NCI-H82 (cell line): ENCODE measurements at places on chromosomes 11 and 22.
A peak's percentile ranks its signal among the peaks of the same experiment; 100 is the strongest.

DNA sequence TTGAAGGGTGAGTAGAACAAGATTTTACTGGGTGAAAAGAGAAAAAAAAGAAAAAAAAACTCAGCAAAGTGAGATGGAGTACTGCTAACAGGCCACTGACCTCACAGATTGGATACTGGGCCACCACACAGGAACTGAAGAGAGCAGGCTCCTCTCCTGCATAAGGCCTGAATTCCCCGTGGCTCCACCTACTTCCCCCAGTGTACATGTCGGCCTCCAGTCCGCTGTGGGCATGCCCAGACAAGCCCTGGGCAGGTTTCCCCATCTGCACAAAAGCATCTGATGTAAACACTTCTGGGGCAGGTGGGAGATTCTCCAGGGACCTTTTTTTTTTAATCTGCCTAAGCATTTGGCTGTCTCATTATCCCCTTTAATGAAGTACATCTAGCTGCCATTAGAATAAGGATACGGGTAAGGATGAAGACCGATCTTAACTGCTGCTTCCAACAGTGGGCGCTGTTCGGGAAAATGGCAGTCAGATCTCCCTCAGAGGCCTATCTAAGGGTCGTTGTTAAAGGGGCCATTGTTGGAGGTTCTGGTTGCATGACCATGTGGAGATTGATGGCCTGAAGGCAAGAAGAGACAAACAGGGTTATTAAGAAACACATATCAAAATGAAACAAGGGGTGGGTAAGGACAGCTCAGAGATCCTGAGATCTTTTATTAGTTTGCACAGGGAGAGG, 48.5 kb downstream of the MS4A13 start:
- peak; percentile 92 for DNase-seq

- no peak for DNase-seq
Observed at GRCh38 chr11:60912223-60912850, 1.6 kb upstream of the TMEM109 start.

GRCh38 chr11:129320494-129320893, 55.2 kb upstream of the BARX2 start:
- DNase-seq = no peak

DNA sequence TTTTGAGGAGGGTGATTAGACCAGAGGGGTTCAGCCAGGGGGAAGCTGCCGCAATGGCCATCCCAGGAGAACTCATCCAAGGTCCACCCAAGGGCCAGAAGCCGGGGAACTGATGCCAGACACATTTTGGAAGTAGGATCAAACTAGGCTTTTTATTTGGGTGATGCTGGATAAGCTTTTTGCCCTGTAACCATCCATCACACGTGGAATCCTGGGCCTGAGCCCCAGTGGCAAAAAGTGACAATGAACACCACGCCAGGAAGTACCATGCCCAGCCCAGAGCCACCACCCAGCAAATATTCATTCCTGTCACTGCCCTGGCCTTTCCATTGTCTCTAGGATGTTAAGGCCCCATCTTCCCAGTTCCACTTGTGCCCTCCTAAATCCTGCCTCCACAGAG, 85.9 kb downstream of the ZC3H12C start:
- no peak for DNase-seq

GRCh38 chr11:766106-766935, 11.0 kb downstream of the GATD1 start:
- no peak for DNase-seq

DNA sequence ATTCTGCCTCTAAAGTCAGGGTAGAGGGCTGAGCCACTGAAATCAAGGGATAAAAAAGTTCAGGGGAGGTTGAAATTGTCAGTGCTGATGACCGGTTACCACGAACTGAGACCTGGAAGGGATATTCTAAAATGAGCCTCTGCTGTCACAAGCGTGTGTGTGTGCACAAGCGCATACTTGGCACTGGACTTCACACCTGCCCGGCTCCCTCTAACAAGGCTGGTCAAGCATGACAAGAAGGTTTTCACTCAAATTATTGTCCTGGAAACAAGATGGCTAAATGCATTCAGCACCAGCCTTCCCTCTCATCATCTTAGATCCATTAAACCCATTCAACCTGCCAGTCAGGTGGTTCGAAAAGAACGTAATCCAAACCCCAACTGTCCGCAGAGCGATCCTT, 54.8 kb upstream of the CECR2 start:
- peak; percentile 6 for DNase-seq

DNA sequence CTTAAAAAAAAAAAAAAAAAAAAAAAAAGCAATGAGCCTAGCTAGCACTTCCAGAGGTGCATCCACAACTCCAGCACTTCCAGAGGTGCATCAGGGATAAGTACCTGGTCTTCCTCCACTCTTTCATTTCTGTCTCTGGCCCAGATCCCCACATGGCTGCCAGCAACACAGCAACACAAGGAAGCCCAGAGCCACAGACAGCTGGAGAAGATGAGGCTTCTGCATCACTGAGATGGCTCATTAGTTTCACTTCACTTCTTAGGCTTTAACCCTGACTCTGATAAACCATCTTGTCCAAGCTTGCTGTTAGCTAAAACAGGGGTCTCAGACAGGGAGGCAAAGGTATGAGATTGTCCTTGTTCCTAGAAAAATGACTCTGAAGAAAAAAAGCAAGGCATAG, 35.6 kb downstream of the PC start:
- no peak for DNase-seq

GRCh38 chr11:3104961-3105790, 48.0 kb upstream of the CARS1 start:
- no peak for DNase-seq

- DNase-seq = no peak
Observed at GRCh38 chr11:62806611-62807121, 1.4 kb upstream of the NXF1 start.

- no peak for DNase-seq
Observed at GRCh38 chr11:14242187-14242586, 116.8 kb downstream of the RRAS2 start.

DNA sequence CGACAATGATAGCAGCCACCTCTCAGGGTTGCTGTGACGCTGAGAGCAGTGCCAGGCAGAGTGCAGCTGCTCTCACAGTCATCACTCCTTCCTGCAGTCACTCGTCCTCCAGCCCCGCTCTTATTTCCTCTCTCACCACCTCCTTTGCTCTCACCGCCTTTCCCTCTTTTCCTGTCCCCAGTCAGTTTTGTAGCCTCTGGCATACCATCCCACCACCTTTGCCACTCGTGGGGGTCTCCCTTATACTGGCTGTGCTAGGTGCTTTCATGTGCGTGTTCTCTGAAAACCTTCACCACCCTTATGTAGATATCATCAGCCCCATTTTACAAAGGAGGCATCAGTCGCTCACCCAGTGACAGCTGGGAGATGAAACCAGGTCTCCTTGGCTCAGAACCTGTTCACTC, 19.3 kb upstream of the ST3GAL4 start:
- no peak for DNase-seq

- DNase-seq = no peak
Observed at GRCh38 chr11:130141561-130142341, 17.8 kb upstream of the ST14 start.

DNA sequence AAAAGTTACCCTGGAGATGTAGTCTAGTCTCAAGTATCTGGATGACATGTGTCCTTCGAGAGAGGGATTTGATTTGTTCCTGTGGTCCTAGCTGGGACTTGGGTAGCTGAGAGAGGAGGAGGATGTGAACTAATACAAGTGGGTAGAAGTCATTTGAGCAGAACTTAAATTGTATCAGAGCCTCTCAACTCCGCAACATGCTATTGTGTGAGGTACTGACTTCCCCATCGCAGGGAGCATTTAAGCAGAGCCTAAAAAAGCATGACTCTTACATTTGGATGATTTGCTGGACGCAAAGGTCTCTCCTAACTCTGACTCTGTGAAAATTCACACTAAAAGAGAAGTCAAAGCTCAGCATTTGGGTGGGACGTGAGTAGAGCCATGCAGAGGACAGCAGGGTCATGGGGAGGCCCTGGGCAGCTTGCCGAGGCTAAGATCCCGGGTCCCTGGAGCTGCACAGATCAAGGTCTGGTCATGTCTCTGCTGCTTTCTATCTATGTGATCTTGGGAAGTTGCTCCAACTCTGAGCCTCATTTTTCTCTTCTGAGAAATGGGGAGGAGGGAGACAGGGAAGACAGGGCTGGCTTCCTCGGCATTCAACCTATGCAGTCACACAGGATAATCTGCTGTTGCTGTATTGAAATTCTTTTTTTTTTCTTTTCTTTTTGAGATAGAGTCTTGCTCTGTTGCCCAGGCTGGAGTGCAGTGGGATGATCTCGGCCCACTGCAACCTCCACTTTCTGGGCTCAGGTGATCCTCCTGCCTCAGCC, 44.9 kb downstream of the CD82 start:
- no peak for DNase-seq

GRCh38 chr11:68317147-68317785, 4.9 kb downstream of the LRP5 start:
- DNase-seq = no peak

GRCh38 chr11:125977333-125977732, 31.5 kb downstream of the VSIG10L2 start:
- DNase-seq = no peak

DNA sequence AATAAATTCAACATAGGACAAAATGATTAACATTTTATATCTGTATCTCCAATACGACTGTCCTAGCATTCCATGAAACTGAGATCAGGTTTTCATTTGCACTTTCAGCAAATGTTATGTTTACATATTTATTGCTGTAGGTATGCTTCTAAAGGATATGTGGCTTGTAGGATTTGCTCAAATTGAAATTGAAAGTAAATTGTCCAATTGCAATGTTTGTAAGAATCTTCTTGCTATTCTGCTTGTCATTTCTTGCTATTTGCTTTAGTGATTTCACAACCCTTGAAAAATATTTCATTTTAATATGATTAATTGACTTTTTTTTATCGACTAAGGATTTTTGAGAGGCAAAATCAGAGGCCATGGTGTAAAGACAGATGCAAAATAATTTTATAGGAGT, 904.2 kb upstream of the RAG2 start:
- no peak for DNase-seq

GRCh38 chr11:125062931-125063428, at the start of gene SLC37A2:
SLC37A2 (plus strand) TSS chr11:125063305; CDS start chr11:125063368, 63 bp downstream.
- no peak for DNase-seq

GRCh38 chr11:45652781-45653180, 12.6 kb downstream of the CHST1 start:
- DNase-seq = no peak

DNA sequence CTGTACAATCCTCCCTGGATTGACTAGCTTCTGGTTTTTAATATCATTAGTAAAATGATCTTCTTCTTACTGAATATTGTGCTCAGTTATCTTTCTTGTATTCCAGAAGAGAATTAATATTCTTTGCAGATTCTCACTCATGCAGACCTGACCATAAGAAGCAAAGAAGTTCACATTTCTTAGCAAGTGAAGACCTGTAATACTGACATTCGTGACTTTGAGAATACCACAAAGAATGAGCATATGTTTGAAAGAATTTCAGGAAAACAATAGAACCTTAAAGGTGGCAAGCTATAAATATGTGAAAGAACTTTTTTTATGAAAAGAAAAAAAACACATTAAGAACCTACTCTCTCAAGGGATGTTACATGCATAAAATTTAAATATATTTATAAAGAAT, 371.6 kb downstream of the JRKL start:
- no peak for DNase-seq

DNA sequence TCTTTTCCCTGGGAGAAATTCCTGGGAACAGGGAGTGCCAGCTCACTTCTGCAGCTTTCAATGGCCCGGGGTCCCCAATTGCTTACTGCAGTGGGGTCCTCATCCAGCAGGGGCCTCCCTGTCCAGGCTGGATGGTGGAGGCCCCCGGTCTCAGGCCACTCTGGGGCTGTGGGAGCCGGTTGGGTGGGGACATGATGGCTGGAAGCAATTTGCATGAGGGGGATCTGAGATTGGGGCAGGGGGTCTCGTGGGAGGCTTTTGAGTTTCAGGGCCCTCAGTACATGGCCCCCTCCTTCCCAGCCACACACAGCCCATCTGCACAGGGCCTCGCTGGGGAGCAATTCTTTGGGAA, 25.2 kb downstream of the MRGPRD start:
- DNase-seq = no peak

DNA sequence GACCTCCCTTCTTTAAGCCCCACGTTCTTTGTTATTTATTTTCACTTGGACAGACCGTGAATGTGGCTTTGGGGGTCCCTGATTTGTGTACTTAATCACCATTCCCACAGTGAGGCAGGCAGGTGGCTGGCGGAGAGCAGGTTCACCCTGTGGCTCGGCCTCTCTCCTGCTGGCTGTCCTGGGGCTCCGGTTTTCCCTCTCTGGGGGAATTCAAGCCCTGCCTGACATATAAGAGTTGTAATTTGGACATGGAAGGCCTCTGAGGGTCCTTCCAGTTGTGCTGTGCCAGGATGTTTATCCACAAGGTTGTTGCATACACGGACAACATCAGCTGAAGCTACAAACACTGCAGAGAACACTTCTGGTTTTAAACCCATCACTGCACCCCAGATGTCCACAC, 824.5 kb downstream of the TBC1D22A start:
- DNase-seq = no peak

DNA sequence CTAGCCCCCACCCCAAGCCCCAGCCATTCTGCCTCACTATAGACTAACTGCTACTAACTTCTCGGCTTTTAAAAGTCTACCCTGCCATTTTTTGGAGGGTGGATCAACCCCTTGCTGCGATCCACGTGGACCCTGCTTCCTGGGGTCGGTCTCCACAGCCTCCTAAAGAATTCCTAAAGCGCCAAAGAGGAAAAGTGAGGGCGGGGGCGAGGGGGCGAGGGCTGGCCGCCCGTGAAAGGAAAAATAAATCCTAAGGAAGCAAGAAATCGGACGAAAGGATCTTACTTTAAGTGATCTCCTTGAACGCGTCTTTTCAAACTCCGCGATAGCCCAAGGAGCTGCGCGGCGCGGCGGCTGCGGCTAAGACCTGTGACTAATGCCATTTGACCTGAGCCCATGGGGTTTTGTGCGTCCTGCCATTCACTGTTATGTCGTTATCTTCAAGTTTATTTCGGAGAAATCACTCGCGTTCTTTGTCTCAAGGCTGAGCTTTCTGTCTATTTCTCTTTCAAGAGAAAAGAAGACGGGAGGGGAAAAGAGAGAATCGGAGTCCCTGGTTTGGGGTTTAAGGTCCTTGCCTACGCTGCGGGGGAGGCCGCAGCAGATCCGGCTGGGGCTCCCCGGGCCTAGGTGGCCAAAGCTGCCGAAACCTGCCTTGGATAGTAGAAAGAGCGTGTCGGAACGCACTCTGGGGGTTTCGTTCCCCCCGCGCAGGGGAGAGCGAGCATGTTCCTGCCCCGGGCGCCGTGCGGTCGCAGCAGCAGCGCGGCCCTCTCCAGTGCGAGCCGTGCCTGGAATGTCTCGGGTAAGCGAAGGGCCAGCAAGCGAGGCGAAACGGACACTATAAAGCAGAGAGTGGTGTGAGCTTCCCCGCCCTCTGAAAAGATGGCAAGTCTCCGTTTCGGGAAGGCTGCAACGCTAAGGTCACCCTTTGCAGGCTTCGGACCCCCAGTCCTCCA, 2.8 kb upstream of the DBX1 start:
- DNase-seq = peak; percentile 34
